Effector CD8-positive, alpha-beta T cell (primary cell): ENCODE measurements at places on chromosomes 4 and X.

DNA sequence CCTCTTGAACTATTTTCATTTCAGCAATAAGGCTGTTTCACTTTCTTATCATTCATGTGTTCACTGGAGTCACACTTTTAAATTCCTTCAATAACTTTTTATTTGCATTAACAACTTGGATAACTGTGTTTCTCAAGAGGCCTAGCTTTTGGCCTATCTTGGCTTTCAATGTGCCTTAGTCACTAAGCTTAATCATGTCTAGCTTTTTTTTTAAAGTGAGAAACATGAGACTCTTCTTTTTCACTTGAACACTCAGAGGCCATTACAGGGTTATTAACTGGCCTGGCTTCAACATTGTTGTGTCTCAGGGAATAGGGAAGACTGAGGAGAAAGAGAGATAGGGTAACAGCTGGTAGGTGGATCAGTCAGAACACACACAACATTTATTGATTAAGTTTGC, 64.0 kb upstream of the VCX2 start:
- no peak for DNase-seq

GRCh38 chr4:117560329-117560728, 474.0 kb upstream of the NDST3 start:
- no peak for DNase-seq

GRCh38 chr4:174279433-174280155, 3.9 kb downstream of the FBXO8 start:
- DNase-seq, result no peak

GRCh38 chr4:156536661-156537060, 434.9 kb downstream of the PDGFC start:
- no peak for DNase-seq

GRCh38 chr4:110475881-110476818, at the start of gene ENPEP:
Gene ENPEP (plus strand): TSS chr4:110476155. CDS start chr4:110476415, 260 bp downstream.
- DNase-seq, result no peak

- DNase-seq, result no peak
Measured at GRCh38 chr4:76712564-76712963, 185.4 kb downstream of the SOWAHB start.

DNA sequence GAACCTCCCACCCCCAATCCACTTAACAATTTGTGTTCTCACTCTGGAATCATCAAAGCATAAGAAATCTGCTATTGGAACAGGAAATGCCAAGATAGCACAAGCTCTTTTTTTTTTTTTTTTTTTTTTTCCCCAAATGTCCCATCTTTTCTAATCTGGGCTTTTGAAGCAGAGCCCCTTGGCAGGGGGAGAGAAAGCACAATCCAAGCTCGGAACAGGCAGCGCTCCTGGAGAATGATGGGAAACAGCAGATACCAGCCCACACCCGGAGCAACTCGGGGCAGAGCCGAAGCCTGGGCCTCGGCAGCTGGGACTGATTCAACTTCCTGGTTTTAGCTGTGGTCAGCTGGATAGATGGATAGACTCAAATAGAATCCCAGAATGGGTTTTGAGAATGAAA, 235.1 kb downstream of the QDPR start:
- no peak for DNase-seq

GRCh38 chr4:795726-796119, 30.2 kb downstream of the CPLX1 start:
- no peak for DNase-seq

GRCh38 chr4:30724247-30724646, 4.1 kb downstream of the PCDH7 start:
- DNase-seq, result no peak

- DNase-seq, result no peak
Measured at GRCh38 chr4:139779691-139780090, 114.1 kb downstream of the MGST2 start.

GRCh38 chrX:25144043-25144940, 128.5 kb upstream of the ARX start:
- no peak for DNase-seq

DNA sequence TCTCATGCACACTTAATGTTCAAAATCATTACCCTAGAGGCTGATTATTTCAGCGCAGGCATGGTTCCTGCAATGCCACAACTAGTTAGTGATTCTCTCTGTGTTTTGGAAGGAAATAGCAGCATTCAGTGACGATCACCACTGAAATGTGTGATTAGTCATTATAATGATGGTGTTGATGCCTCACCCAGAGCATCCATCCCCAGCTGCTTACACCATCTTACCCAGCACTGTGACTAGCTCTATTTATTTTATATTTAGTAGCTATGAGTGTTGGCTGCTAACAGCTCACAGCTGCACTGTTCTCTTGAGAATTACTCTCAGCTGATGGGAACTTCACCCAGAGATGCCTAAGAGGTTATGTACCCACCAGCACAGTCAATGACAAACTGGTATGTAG, 60.5 kb upstream of the TSPAN7 start:
- no peak for DNase-seq

DNA sequence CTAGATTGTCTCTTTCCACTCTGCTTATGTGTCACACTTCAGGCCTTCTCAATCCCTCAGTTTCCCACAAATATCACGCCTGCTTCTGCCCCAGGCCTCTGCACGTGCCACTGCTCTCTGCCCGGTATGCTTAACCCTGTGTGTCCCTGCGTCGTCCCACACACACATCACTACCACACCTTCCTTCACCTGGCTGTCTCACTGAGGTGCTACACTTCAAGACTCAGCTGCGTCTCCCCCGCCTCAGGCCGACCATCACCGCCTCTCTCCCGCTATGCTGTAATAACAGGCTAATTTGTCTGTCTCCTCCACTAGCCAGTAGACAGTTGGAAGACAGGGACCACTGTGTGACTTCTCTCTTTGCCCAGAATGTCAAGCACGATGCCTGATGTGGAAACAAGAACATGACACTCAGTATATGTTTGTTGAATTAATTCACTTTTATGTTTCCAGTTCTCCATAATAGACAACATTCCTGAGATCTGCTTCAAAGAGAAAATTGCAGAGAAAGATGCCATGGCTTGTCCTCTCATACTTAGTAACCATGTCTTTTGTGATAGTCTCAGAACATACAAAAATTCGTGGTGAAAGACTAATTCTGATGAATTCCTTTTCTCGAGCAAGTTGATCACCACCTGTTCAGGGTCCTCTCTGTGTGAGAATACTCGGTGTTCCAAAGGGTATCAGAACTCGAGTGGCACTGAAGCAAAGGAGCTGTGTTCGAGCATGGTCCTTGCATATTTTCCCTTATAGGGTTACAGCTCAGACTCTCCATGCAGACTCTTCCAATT, 54.2 kb downstream of the AFAP1 start:
- no peak for DNase-seq

- no peak for DNase-seq
Measured at GRCh38 chr4:181702864-181703495, 540.2 kb upstream of the TENM3 start.

- DNase-seq, result no peak
Measured at GRCh38 chrX:16638533-16638932, 11.4 kb upstream of the S100G start.

- no peak for DNase-seq
Measured at GRCh38 chrX:110430293-110431076, 71.8 kb downstream of the RTL9 start.

DNA sequence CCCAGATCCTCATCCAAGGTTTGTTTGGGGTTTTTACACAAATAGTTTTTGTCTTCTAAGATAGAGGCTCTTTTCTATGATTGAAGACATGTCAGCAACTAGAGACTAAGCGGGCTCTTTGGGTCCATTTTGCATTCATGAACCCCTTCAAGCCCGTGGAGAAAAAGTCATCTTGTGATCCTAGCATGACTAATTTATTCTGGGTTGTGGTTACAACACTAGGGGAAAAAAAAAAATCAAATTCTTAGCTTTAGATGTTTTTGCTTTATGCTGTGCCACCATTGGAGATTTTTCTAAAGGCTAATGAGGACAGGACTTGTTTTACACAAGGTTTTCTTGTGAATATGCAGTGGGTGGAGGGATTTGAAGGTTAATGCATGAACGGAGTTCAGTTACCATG, 440.0 kb downstream of the PCDH7 start:
- DNase-seq, result no peak

- DNase-seq, result no peak
Measured at GRCh38 chr4:148823419-148823769, 381.2 kb upstream of the NR3C2 start.

DNA sequence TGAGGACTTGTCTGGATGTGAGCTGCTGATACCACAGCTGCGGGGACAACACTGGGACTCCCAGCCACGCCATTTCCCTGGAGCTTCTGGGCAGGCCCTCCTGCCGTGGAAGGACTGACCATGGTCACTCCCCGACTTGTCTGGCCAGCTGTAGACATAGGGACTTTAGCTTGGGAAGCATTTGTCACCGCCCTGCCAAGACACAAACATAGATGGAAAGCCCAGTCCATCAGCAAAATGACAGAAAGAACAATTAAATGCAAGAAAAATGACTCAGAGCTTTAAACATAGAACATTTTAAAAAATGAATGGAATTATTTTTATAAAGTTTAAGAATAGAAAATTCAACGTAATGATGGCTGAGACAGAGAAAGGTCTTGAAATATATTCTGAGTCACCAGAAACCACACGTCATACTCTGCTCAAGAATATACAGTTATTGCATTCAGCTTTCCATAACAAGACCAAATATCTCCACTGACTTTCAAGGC, 107.6 kb upstream of the CBR4 start:
- DNase-seq, result no peak

DNA sequence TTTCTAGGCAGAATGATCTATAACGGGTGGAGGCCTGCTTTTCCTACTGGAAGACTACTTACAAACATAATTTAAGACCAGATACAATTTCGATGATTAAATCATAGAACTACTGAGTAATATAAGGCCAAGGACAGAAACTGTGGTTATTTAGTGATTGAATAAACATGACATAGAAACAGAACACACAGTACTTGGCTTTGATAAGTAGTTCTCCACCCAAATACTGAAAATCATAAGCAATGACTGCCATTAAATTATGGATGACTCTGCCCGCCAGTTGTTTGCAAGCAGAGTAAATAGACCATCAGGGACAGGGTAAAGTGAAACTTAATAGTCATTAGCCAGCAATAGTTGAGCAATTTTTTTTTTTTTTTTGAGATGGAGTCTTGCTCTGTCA, 17.2 kb upstream of the SMIM14 start:
- DNase-seq, result no peak

DNA sequence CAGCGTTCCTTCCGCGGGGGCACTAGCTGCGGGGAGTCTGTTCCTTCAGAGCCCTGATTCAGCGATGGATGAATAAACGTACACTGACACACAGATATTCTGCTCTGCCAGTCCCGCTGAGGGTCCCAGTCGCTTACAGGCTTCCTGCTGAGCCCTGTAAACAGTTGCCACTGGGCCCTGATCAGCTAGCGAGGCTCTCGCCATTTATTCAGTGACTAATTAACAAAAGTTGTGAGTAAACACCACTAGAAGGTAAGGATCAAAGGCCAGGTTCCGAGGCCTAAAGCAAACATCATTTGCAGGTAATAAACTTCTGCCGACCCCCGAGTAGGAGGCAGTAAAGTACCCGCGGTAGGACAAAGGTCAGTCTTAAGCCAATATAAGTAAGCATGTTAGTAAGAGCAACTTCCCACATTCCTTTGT, 442.6 kb upstream of the GALNT7 start:
- DNase-seq, result no peak

GRCh38 chrX:42678133-42678532, 99.8 kb downstream of the PPP1R2C start:
- no peak for DNase-seq

DNA sequence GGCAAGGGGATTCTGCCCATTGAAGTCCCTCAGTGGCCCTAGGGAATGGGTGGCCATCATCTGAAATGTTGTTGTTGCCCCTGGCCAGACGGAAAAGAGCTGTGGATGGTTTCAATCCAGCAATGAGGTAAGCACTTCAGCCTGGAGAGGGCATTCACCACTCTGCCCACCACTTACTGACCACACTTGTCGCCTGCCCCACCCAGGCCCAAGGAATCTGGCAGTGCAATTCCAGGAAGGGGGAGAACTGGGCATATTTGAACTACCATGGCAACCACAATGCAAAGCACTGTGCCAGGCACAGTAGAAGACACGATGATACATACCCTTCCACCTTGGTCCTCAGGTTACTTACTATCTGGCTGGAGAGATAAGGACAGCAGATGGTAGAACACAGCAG, 161.6 kb downstream of the PDGFRA start:
- no peak for DNase-seq

- no peak for DNase-seq
Measured at GRCh38 chr4:153676984-153677383, 7.1 kb upstream of the TLR2 start.

- no peak for DNase-seq
Measured at GRCh38 chr4:1910643-1911042, 39.5 kb downstream of the NSD2 start.
